ENCODE measurements at places on chromosomes 7 and 10. TPM values are rescaled to one million over a fixed set of nuclear protein-coding genes. Genes with fewer than 3 reads are reported as not detected.

DNA sequence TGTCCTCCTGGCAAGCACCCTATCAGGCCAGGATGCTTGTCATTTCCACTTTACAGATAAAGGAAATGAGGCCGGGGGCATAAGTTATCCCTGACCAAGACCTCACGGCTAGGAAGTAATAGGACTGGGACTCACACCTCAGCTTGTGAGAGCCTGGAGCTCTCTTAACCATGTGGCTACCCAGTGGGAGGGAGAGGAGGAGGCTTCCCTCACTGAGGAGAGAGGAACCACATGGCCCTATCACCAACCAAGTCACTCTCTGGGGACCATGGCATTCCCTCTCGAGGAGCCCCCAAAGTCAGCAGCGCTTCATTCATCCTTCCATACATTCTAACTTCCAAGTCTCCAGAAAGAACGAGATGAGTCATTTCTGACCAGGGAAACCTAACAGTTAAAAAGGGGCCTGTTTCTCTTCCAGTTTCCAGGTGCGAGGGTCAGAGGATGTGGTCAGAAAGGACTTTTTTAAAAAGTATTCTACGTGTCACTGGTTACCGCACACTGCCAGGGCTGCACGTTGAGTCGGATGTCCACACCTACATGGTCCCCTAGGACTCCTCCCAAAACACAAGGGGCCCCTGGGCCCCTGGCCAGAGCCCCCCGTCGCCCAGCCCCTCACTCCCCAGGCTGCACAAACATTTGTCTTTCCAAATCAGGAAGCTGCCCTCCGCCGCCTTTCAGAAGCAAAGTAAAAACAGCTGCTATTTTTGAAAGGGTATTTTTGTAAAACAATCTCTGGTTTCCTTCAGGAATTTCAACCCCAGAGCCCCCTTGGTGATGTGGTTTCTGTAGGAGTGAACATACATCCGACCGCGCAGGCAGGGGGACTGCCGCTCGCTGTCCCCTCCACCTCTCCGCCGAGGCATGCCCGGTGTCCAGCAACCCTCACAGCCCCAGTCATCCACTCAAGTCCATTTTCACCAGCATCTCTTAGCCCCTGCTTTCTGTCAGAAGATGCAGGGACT is 128.2 kb upstream of the CHST15 start:
- DNase-seq: no peak

DNA sequence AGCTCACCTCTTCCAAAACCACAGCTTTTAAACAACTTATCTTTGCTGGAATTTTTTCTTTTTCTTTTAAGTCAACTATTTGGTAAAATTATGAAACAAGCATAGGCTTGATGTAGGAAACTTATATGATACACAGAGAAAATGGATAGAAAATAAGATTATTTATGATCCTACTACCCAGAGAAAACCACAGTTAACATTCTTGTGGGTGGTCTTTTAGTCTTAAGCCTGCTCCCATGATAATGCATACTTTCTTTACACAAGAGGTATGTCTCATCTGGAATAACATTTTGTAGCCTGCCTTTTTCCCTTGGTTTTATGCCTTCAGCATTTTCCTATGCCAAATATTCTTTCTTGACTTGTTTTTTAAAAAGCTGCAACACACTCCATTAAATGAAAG is 21.4 kb downstream of the PLPP4 start:
- no peak for DNase-seq

- DNase-seq: no peak
Measured at GRCh38 chr10:119209736-119210355, 2.5 kb downstream of the GRK5 start.

GRCh38 chr10:81068460-81068859 is 530.8 kb downstream of the SH2D4B start:
- no peak for DNase-seq

DNA sequence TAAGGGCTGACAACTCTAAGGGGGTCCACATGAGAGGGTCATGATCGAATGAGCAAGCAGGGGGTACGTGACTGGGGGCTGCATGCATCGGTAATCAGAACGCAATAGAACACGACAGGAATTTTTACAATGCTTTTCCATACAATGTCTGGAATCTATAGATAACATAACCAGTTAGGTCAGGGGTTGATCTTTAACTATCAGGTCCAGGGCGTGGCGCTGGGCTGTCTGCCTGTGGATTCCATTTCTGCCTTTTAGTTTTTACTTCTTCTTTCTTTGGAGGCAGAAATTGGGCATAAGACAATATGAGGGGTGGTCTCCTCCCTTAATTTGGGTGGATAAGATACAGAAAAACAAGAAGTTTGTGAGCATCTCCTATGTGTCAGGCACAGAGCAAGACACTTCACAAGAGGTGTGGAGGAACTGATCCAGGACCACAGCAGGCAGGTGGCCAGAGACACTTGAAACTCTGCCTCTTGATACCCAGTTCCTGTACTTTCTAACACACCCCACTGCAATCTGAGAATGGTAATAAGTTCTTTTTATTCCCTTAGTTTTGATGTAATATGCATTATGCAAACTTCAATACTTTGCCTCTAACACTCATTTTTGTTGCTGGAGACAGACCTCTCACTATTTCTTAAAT is 18.0 kb upstream of the MRLN start:
- no peak for DNase-seq

- no peak for DNase-seq
Measured at GRCh38 chr10:4470231-4470835, 355.7 kb upstream of the AKR1E2 start.

- no peak for DNase-seq
Measured at GRCh38 chr7:24923172-24923865, 56.7 kb downstream of the OSBPL3 start.

The PDCD4 gene
- 89.3 TPM for total RNA-seq

The CYP51A1 gene
- total RNA-seq: 126 TPM

The ANKRD30A gene
- total RNA-seq: not detected

The ASB15 gene
- total RNA-seq: 0.64 TPM

The PPP1R9A gene
- 62.0 TPM for total RNA-seq

The SPDYE16 gene
- total RNA-seq: 0.27 TPM
